ENCODE measurements at places on chromosomes 12 and 14. TPM values are rescaled to one million over a fixed set of nuclear protein-coding genes. Genes with fewer than 3 reads are reported as not detected.

DNA sequence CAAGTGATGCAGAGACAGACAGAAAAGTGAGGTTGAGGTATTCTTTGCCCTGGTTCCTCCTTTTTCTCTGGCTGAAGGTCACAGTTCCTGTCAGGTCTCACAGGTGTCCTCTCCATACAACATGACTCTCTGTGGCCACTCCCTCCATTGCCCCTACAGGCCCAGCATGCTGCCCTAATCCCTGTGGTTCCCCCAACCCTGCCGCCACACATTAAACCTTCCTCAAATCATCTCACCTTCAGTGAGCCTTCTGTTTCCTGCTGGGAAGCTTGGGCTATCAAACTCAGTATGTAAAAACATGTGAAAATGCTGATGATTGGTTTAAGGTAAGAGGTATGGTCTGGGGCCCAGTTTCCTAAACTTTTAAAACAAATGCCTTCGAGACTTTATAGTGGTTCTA, 159.0 kb upstream of the E2F7 start:
- DNase-seq, result no peak

GRCh38 chr12:122208073-122208820, 4.7 kb downstream of the B3GNT4 start:
- no peak for DNase-seq

DNA sequence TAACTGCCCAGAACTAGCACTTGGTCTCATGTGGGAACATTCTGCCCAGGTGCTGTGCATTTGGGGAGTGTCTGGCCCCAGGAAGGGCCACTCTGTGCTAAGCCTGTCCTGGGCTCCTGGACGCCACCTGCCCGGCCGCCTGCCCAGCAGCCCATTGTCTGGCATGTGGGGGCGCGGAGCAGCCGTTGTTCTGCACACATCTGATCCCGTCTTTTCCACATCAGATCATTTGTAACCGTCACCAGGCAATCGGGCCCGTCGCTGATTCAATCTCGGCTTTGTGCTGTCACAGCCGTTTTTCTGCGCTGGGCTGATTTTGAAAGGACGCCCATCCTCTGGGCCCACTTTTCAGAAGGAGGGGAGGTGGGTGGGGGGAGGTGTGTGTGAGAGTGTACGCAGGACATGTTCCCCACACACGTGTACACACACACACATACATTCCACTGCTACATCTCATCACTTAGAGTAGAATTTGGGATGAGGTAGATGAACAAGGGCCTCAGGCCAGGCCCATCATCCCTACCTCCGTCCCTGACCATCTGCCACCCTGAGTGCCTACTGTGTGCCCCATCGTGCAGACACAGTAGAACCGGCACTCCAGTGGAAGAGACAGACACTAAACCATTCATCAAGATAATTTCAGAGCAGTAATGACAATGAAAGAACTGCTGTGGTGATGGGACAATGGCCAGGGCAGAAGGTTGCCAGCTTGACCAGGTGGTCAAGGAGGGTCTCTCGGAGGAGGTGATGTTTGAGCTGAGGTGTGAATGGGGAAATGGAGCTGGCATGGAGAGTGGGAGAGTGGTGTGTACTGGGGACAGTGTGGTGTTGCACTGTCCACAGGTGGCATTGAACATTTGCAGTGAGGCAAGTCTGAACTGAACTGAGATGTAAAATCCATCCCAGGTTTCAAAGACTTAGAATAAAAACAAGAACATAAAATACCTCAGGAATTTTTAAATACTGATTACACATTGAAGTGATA, 19.0 kb downstream of the FAM222A start:
- DNase-seq, result no peak

DNA sequence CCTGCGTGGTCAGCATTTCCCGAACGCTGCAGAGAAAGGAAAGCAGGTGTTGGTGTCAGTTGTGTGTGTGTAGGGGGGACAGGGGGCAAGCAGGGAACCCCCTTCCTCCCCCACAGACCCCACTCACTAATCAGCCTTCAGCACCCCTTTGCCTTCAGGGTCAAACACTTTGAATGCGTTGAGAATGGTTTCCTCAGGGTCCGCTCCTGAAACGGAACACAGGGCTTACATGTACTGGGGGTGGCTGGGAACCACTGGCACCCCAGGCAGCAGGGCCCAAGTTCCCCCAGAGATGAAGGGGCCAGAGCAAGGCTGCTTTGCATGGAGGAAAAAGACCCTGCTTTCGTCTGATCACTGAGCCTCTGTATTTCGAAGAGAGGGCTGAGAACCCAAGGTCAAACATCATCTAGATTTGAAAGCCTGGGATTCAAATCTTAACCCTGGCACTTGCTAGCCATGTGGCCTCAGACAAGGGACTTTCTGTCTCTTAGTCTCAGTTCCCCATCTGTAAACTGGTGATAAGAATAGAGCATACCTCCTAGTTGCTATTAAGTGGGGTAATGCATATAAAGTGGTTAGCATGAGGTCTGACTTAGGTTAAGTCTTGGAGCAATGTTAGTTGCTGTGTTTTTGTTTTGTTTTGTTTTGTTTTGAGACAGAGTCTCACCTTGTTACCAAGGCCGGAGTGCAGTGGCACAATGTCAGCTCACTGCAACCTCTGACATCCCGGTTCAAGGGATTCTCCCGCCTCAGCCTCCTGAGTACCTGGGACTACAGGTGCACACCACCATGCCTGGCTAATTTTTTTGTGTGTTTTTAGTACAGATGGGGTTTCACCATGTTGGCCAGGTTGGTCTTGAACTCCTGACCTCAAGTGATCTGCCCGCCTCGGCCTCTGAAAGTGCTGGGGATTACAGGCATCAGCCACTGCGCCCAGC, 7.0 kb downstream of the MYL2 start:
- DNase-seq, result no peak

DNA sequence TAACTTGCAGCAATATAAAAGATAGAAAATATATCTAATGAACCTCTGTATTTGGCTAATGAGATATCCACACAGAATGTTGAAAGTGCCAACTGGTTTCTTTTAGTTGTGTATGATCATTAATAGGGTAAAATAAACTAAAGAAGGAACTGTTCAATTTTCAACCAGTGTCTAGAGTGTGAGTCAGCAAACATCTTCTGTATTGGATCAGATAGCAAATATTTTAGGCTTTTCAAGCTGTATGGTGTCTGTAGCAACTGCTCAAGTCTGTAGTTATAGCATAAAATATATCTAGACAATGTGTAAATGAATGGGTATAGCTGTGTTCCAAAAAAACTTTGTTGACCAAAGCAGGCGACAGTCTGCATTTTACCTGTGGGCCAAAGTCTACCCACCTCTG, 23.5 kb upstream of the NOVA1 start:
- DNase-seq, result no peak

- DNase-seq, result peak; percentile 58
Observed at GRCh38 chr12:124463341-124463921, 104.0 kb downstream of the NCOR2 start.

C12orf42 gene
- total RNA-seq, result not detected

NXPH4 gene
- not detected for total RNA-seq

SLC22A17 gene
- 0.42 TPM for total RNA-seq

- no peak for DNase-seq
Observed at GRCh38 chr12:67855103-67855502, 134.1 kb upstream of the IFNG-AS1 start.

DNA sequence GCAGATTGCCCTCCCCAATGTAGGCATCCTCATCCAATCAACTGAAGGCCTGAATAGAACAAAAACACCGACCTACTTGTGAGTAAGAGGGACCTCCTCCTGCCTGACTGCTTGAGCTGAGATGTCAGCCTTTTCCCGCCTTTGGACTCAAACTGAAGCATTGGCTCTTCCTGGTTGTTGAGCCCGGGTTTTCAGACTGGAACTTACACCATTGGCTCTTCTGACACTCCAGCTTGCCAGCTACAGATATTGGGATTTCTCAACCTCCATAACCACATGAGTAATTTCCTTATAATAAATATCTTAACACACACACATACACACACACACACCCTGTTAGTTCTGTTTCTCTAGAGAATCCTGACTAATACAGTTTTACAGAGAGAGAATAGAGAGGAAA, 173.4 kb upstream of the NTF3 start:
- no peak for DNase-seq

- peak; percentile 89 for DNase-seq
Observed at GRCh38 chr12:68119724-68120211, 39.8 kb downstream of the IFNG start.

GRCh38 chr14:94581127-94581999, at the start of gene SERPINA5:
Gene SERPINA5 (plus strand): TSS chr14:94581426. CDS start chr14:94587363, 5,937 bp downstream.
- DNase-seq, result no peak

- no peak for DNase-seq
Observed at GRCh38 chr14:58513272-58513671, 85.8 kb downstream of the KIAA0586 start.

IL26 gene
- total RNA-seq, result 19.1 TPM

GRCh38 chr12:42590330-42590934, 886 bp upstream of the PRICKLE1 start:
- no peak for DNase-seq

GRCh38 chr14:104655128-104655848, 34.1 kb upstream of the INF2 start:
- DNase-seq, result no peak

NINJ2 gene
- total RNA-seq, result 8.6 TPM

- no peak for DNase-seq
Observed at GRCh38 chr12:118220702-118221101, 84.8 kb downstream of the PEBP1 start.

MUCL1 gene
- total RNA-seq, result 11.3 TPM

GRCh38 chr12:120231316-120232011, 30.6 kb upstream of the RPLP0 start:
- peak; percentile 92 for DNase-seq

DNA sequence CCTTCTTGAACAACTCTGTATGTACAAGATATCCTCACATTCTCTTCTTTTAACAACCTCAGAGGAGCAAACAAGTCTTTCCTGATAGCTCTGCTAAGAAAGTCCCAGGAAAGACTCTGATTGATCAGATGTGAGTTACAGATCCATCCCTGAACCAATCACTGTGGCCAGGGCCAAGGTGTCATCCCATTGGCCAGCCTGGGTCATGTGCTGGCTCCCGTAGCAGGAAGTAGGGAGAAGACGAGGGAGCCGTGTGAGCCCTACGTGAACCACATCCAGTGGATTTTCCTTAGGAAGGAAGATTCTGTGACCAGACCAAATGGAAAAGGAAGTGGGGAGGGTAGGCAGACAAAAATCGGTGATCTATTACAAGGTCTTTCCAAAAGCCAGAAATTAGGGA, 5.6 kb downstream of the P2RX7 start:
- no peak for DNase-seq

- DNase-seq, result no peak
Observed at GRCh38 chr14:50247245-50247644, 15.9 kb upstream of the SOS2 start.

Measured in natural killer cell treated with Interleukin-12 subunit alpha and Interleukin-12 subunit beta and Interleukin-15 and Interleukin-18, amount 100 ng/mL, for 72 hours (primary cell).